Muscle of leg (tissue), 16 donors: ENCODE measurements at places on chromosomes 1 and 21. TPM values are rescaled to one million over a fixed set of nuclear protein-coding genes. Genes with fewer than 3 reads are reported as not detected.

- no peaks in the 10 kb centered on the region for H3K36me3 ChIP-seq
- no peak overlapping the region for H3K27ac ChIP-seq
- DNase-seq, result no peak
- H3K4me1 ChIP-seq, result no peaks in the 10 kb centered on the region
- peaks cover 4% of the 10 kb centered on the region for H3K27me3 ChIP-seq
Observed at GRCh38 chr1:1191734-1192133, 14.7 kb downstream of the TNFRSF18 start.

DNA sequence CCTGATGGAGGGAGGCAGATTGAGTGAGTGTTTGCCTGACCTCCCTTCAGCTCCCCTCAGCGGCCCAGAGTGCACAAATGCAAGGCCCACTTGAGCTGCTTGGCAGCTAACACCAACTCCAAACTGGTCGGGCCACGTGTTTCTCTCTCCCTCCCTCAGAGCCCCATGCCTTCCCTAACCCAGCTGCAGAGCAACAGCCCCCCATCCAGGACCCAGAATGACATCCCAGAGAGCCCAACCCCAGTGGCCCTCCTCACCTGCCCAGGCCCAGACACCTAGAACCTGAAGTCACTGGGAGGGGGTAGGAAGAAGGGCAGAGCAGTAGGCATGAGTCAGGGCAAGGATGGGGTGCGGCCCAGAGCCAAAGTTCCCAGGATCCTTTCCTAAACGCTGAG is 789 bp upstream of the S100A14 start:
- no peak overlapping the region for H3K27ac ChIP-seq
- no peak for DNase-seq
- peaks cover 37% of the 10 kb centered on the region for H3K4me1 ChIP-seq
- H3K4me3 ChIP-seq, result no peak overlapping the region

- no peak overlapping the region for H3K4me3 ChIP-seq
- no peak for DNase-seq
- H3K27me3 ChIP-seq, result no peaks in the 10 kb centered on the region
- no peaks in the 10 kb centered on the region for H3K4me1 ChIP-seq
- H3K36me3 ChIP-seq, result no peaks in the 10 kb centered on the region
Observed at GRCh38 chr1:244749230-244750016, 86.0 kb upstream of the COX20 start.

DNA sequence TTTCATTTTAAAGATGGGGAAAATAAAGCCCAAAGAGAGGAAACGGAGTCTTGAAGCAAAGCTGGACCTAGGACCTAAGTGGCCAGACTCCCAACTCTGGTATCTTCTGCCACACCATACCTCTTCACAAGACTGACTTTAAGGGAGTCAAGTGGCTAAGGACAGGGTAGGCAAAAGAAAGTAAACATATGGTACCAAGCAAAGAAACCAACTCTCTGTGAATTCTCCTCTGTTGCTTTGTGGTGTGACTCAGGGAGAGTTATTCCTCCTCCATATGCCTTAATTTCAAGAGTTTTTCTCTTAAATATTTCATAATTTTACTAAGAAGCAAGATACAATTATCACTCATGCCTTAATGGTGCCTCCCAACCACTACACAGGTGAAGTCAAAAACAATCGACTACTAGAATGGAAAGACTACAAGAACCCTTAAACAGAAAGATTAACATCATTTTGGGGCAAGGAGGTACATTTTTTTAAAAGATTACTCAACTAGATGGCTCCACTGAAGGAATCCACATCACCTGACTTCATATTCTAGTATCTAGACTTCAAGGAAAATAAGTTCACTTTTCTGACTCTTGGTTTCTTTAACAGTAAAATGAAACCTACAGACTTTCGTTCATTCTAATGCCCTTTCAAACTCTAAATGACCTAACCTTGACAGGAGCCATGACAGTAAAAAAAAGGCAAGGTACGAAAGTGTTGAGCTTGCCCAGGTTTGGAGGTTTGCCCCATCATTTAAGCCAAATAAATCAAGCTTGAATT is 44.2 kb downstream of the LUZP1 start:
- no peaks in the 10 kb centered on the region for H3K27me3 ChIP-seq
- no peak for DNase-seq
- H3K27ac ChIP-seq, result no peak overlapping the region
- H3K4me1 ChIP-seq, result peaks cover 6% of the 10 kb centered on the region

The RNU1-4 gene
- 2,384 TPM for total RNA-seq
